Right ventricle myocardium superior (tissue), 1 donor: ENCODE measurements at places on chromosomes 2 and 18. TPM values are rescaled to one million over a fixed set of nuclear protein-coding genes. Genes with fewer than 3 reads are reported as not detected.

DNA sequence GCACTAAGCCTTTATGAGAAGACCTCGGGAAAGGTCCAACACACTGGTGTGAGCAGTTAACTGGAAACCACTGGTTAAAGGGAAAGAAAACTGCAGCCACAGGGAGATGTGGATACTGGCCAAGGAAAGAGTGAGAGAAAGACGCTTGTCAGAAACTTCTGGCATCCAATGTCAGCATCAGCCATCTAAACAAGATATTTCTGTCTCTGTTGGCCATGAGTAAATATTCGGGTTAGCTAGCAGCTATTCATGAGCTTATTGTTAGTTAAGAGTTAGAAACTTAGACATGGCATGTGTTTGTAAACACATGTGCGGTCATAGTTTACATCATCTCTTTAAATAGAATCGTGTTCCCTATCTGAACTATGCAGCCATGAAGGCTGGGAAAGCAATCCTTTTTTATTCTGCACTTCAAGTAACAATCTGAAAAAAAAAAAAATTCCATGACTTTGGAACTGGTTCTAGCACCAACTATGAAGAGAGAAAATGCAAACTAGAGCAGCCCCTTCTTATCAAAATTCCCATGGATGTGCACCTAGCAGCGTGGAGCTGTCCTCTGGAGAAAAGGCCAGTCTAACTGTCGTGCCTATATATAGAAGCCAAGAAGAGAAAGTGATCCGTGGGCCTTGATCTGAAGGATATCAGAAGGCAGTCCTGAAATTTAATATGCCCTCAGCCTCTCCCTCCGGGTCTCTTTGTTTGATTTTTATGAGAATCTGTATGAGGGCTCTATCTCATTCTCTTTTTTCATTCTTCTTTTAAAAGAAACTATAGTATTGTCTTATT lies 84.0 kb upstream of the RFX8 start:
- DNase-seq, result no peak

- no peak for DNase-seq
Measured at GRCh38 chr18:985212-985661, 80.6 kb downstream of the ADCYAP1 start.

DNA sequence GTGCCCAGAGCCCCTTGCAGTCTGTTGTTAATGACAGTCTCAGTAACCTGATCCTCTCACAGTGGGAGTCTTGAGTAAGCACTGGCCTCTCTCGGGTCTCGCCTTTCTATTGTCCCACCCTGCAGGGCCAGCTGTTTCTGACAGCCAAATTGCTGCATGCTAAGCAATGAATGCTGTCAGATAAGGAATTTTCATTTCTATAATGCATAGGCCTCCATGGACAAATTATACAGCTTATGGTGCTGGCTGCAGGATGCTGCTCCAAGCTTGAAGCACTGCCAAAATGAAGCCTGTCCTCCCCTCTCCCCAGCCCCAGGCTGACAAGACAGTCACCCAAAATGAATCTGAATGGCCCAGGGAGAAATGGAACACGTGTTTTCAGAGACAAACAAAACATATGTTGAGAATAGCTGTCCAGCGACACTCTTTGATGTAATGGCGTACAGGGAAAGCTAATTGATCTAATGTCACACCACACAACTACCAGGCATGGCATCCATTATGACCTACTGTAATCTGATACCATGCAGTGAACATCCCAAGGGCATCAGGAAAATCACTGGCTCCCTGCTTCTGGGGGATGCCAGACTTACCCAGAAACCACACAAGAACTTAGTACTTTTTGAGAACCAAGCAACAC lies 36.8 kb downstream of the ACVR1 start:
- no peak for DNase-seq

The MZT2B gene
- total RNA-seq, result 554 TPM

DNA sequence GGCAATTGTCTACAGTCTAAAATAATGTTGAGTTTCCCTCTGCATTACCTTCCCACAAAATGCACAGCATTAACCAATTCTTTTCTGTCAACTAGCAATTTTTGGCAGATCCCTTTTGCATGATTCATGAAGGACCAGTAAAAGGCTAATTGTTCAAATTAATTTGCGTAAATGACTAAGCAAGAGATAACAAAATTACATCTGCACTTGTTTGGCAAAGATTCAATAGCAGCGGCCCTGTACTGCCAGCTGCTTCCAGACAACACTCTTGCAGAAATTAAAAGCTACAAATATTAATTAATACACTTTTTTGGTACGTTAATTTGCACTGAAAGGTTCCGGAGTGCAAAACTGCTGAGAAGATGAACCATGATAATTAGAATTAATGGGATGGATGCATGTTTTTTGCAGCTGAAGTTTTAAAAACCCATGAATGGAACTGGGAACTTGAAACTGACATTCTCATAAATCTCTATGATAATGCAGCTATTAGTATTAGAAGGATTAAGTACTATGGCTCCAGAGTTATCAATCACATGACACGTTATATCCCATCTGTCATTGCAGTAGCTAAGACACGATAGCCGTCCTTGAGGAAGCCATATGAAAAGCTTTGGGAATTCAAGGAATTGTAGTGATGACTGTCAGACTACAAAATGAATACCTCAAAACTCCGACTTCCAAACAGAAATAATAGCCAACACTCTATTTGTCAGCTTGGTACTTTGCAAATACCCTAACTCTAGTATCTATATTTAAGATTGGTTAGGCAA lies 1268.3 kb upstream of the ACVR2A start:
- DNase-seq, result no peak

The GDF7 gene
- total RNA-seq, result 0.38 TPM

The PTH2R gene
- total RNA-seq, result not detected

The ATP6V1C2 gene
- 1.6 TPM for total RNA-seq

- peak; percentile 74 for DNase-seq
Measured at GRCh38 chr2:144522897-144523595, 3.1 kb upstream of the ZEB2 start.
